ENCODE measurements at places on chromosomes 3 and 15. TPM values are rescaled to one million over a fixed set of nuclear protein-coding genes. Genes with fewer than 3 reads are reported as not detected.

GRCh38 chr3:101574388-101575112, 570 bp downstream of the PCNP start:
- H3K36me3 ChIP-seq = peaks cover 5% of the 10 kb centered on the region
- peak overlapping the region; percentile 95 for H3K4me3 ChIP-seq
- H3K4me1 ChIP-seq = peaks cover 11% of the 10 kb centered on the region
- H3K27me3 ChIP-seq = no peaks in the 10 kb centered on the region

GRCh38 chr3:49967291-49967690, 27.3 kb downstream of the RBM6 start:
- H3K27me3 ChIP-seq = no peaks in the 10 kb centered on the region
- H3K36me3 ChIP-seq = peaks cover 9% of the 10 kb centered on the region
- H3K4me3 ChIP-seq = no peak overlapping the region
- H3K4me1 ChIP-seq = no peaks in the 10 kb centered on the region

GRCh38 chr3:185824051-185825005, 514 bp downstream of the IGF2BP2 start:
- H3K4me3 ChIP-seq = peak overlapping the region; percentile 78
- H3K4me1 ChIP-seq = peaks cover 29% of the 10 kb centered on the region
- H3K27ac ChIP-seq = peak overlapping the region; percentile 97
- no peak for DNase-seq
- H3K36me3 ChIP-seq = no peaks in the 10 kb centered on the region

SCN11A gene
- total RNA-seq = 0.05 TPM

WDR93 gene
- total RNA-seq = 0.42 TPM

DNA sequence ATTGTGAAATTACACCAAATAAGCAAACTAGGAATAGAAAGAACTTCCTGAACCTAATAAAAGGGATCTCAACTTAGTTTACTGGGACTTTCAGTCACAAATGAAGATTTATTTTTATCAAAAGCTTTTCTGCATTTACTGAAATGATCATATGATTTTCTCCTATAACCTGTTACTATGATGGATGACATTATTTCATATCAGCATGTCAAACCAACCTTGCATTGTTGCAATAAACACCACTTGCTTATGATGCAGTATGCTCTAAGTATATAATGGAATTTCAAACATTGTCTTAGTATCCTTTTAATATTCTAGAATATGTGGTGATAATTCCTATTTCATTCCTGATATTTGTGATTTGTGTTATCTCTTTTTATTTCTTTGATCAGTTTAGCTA, 303.0 kb downstream of the CGGBP1 start:
- no peak overlapping the region for H3K27ac ChIP-seq
- no peak overlapping the region for H3K4me3 ChIP-seq
- no peaks in the 10 kb centered on the region for H3K27me3 ChIP-seq
- no peaks in the 10 kb centered on the region for H3K4me1 ChIP-seq
- DNase-seq = no peak

GRCh38 chr3:104988496-104988895, 378.2 kb upstream of the ALCAM start:
- H3K27ac ChIP-seq = no peak overlapping the region
- H3K36me3 ChIP-seq = no peaks in the 10 kb centered on the region
- H3K27me3 ChIP-seq = no peaks in the 10 kb centered on the region
- DNase-seq = no peak
- H3K4me3 ChIP-seq = no peak overlapping the region

- H3K4me3 ChIP-seq = no peak overlapping the region
- H3K27me3 ChIP-seq = peaks cover 22% of the 10 kb centered on the region
- no peak overlapping the region for H3K27ac ChIP-seq
- no peaks in the 10 kb centered on the region for H3K36me3 ChIP-seq
- H3K4me1 ChIP-seq = no peaks in the 10 kb centered on the region
- DNase-seq = no peak
Measured at GRCh38 chr15:83897037-83897436, 243.1 kb downstream of the ADAMTSL3 start.

- no peaks in the 10 kb centered on the region for H3K4me1 ChIP-seq
- DNase-seq = no peak
- no peak overlapping the region for H3K4me3 ChIP-seq
- H3K27me3 ChIP-seq = no peaks in the 10 kb centered on the region
- no peaks in the 10 kb centered on the region for H3K36me3 ChIP-seq
- H3K27ac ChIP-seq = no peak overlapping the region
Measured at GRCh38 chr3:64930891-64931290, 243.1 kb upstream of the ADAMTS9 start.

DNA sequence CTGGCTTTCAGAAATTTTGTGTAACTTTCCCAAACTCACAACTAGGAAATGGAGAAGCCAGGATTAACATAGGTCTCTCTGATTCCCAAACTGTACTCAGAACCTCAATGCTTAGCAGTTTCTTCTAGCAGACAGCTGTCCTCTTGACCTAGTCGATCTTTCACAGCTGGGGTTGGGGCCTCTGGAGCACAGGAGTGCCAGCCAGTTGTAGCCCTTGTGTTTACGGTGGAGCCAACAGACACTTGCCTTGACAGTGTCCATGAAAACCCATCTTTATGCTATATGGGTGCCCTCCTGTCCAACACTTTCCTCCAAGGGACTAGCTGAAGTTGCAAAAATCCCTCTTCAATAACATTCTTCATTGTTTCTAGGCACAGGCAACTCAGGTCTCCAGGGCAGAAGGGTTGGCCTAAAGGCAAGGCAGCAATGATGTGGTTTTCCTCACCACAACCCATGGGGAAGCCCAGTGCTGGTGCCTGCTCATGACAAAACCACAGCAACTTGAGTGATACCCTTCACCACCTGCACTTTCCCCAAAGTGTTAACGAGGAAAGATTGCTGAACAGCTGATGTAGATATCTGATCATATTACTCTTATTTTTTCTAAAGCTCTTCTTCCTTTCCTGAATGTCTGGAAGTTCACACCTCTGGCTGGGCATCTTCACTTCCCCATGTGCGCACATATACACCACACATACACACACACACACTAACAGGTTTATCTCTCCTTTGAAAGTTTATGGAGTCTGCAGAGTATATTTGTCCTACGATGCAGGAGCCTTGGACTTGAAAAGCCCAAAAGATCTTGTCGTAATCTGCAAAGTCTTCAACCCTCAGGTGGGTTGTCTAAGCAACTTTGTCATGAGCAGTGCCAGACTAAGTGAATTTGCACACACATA, 11.0 kb upstream of the KNG1 start:
- no peak overlapping the region for H3K27ac ChIP-seq
